ENCODE measurements at places on chromosomes 5 and 9.

DNA sequence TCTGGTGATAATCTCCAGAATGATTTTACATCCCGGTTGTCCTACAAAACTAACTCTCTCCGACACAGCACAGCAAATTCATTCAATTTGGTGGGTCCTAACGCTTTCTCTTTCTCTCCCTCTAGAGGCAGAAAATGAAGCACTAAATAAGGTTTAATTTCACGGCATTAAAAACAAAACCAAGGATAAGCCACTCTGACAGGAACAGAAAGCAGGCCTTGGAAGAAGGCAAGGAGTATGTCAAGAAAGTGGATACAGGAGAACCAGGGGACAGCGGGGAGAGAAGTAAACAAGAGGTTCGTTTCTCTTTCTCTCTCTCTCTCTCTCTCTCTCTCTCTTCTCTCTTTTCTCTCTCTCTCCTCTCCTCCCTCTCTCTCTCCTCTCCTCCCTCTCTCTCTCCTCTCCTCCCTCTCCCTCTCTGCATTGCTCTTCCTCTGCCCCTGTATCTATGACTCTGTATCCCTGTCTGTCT is 49.8 kb downstream of the EBF1 start:
- DNase-seq: no peak

DNA sequence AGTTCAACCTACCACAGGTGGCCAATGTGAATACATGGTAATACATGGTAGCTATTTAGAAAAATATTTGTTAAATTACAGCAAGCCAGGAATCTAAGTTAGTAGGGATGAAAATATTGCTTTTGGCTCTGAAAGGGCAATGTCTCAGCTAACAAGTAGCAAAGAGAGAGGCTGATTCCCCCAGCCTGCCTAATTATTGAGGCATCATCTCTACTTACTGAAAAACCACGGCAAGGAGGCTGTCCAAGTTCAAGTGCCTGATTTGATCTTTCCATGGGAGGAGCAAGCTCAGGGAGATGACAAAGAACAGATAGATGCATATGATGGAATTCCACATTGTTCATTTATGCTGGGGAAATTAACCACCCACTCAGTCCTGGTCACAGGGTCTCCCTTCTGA is 28.7 kb upstream of the UBTD2 start:
- DNase-seq: no peak

DNA sequence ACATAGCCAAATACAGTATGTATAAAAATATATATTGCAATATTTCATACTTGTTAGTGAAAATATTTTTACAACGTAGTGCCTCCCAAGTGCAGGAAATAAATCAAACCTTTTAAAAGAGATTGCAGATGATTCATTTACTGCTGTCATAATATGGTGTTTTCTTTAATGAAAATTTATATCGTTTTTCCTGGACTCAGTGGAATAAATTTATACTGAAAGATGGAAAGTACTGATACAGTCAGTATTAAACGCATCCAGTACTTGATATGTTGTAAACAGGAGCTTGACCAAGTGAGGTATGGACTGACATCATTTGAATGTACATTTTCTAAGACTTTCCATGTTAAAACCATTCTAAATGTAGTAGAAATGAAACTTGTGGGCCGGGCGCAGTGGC is 143.4 kb upstream of the ZNF608 start:
- DNase-seq: no peak

DNA sequence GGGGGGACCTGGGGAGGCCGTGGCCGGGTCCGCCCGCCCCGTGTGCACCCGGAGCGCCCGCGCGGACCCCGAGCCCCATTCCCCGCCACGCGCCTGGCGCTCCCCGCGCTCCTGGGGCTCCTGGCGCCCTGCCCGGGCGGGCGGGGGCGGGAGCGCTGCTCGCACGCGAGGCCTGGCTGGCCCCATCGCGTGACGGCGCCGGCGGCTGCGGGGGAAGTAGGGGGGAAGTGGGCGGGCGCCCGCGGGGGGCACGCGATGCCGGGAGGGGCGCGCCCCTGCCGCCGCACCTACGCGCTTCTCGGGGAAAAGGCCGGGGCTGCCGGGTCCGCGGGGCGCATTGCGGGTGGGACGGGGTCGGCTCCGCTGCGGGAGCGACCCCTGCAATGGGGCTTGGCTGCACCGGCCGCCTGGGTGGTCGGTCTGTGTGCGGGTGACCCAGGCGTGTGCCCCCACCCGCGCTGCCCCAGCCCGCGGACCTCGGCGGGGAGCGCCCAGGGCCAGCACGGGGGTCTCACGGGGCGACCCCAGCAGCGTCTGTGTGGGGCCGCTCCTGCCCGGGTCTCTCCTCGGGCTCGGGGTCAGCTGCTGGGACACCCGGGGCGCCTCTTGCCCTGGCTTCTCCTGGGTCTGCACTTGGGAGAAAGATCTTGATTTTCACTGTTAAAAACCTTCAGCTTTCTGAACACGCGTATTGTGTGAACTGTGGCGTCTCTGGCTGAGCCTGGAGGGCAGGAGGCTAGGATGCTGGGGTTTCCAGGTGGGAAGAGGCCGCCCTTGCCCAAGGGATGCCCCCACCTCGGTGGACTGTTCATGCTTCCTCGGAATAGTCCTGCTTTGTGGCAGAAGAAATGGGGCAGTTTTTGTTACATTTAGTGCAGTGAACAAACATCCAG is 52.4 kb downstream of the AHRR start:
- DNase-seq: peak; percentile 63

GRCh38 chr9:88979021-88979420 is 12.2 kb upstream of the S1PR3 start:
- no peak for DNase-seq

DNA sequence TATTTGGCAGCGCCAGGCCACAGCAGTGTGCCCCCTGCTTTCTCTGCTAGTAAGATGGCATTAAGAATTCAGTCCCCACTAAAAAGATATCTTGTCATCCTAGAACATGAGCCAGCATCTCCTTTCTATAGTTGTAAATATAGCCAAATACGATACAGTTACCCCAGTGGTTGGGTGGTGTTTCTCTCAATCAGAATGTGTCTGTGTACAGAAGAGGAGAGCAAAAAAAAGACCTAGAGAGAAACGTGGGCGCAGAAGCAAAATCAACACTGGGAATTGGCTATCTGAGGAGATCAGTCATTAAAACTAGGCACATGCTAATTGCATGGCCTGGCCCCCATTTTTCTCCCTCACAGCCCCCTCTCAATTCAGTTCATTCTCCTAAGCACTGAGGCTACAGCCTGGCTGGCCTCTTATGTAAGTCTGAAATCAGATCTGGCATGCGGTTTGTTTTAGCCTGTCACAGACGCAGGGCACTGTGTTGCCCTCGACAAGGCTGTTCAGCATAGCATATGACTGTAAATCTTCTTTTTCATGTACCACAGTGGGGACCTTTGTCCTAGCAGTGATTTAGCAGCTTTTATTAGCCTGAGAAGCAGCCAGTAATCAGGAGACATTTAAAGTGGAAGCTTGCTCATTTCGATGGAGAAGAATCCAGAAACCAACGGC is 57.8 kb downstream of the RORB start:
- no peak for DNase-seq

DNA sequence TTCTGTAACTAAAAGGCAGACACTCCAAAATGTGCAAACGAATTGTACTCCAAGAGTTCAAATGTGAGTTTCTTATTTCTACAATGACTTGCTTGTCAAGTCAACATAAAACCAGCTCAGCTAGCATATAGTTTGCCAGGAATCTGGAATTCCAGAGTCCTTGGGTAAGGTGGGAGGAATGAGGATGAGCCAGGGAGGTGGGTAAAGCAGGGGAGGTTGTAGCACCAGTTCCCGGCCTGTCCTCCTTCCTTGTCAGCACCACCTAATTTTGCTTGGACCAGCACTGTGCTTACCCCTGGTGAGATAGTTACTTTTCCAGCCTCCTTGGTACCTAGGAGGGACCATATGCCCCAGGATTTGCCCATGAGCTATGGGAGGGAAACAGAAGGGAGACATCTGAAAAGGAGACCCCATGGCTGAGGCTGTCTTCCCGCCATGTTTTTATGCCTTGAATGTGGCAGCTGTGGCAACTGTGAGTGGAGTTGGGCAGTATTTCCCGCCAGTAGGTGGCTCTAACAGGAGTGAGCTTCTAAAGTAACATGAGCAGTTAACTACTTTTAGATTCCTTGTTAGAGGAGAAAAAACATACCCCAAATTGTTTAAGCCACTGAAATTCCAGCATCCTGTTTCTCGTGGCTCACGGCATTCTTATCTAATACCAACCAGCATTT is 302.5 kb downstream of the TENT4A start:
- no peak for DNase-seq

- no peak for DNase-seq
Measured at GRCh38 chr9:82152181-82152580, 163.6 kb downstream of the SPATA31D1 start.

DNA sequence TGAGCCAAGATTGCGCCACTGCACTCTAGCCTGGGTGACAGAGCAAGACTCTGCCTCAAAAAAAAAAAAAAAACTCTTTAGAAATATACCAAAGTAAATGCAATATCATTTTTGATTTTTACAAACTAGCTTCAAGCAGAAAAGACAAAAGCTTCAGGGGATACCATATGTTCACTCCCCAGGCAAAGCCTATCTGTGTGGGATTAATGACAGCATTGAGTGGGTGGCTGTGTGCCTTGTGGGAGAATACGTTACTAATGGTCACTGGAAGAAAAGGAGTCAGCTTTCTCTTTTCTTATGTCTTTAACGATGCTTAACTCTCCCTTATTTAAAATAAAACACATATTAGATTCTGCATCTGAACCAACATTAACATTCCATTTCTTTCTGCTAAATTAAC is 1.9 kb downstream of the PCA3 start:
- no peak for DNase-seq

DNA sequence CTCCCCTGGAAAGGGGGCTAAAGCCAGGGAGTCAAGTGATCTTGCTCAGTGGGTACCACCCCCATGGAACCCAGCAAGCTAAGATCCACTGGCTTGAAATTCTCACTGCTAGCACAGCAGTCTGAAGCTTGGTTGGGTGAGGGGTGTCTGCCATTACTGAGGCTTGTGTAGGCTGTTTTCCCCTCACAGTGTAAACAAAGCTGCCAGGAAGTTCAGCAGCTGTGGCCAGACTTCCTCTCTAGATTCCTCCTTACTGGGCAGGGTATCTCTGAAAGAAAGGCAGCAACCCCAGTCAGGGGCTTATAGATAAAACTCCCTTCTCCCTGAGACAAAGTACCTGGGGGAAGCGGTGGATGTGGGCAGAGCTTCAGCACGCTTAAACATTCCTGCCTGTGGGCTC is 17.1 kb upstream of the EPB41L4A start:
- DNase-seq: no peak

GRCh38 chr9:120965344-120966012 is 38.9 kb upstream of the TRAF1 start:
- DNase-seq: no peak

GRCh38 chr9:70390933-70391341 is 23.5 kb downstream of the KLF9 start:
- no peak for DNase-seq

GRCh38 chr9:80502306-80502705 is 930.5 kb downstream of the TLE4 start:
- no peak for DNase-seq

DNA sequence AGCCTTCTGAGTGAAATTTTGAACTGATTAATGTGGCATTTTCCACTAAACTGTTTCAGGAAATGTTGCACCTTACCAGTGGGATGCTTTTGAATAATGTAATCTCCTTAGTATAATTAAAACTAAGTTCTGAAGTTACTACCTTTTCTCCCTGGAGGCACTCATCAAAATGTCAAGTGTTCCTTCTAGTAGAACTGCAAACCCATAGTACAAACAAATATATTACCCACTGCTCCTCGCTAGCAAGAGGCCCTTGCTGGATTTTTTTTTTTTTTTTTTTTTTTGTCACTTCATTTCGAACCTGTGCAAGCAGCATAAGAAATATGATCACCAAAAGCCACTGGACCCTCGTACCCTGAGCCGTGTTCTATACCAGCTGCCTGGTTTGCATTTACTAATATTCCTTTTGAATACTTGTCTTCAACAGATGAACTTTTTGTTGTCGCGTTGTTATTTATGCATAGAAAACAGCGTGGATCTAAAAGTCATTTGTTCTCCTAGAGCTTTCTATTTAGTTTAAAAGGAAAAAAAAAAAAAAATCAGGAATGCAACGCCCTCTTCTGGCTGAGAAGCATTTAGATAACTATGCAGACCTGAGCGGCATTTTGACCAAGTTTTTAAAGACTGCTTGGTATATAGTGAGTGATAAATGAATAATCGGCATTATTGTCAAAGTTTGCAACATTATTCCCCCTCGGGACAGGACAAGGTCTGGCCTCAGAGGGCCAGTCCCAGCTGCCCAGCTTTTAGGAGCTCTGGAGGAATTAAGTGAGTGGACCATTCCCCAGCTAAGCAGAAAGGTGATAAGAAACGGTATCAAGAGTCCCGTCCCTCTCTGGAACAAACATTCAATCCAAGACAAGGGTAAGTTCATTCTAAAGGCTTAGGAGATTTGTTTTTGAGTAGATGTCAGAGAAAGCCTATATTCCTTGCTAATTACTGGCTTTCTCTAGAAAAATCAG is 162.5 kb upstream of the KIF2A start:
- no peak for DNase-seq

DNA sequence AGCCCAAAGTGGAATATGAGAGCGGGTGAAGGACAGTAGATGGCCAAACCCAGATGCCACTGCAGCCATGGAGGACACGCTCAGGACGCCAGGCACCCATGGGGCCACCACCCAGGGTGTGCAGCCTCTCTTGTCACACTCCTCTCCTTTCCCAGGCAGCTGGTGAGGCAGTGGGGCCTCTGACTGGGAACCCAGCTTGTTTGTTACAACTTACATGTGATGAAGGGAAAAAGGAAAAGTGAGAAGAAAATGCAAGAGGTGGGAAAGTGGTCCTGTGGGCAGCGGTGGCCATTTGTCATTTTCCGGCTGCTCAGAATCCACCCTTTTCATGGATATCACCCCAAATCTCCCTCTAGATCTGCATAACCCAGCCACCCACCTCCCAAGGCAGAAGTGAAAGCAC is 62.7 kb upstream of the UNC5A start:
- no peak for DNase-seq

- DNase-seq: no peak
Measured at GRCh38 chr5:176590035-176590717, 19.8 kb downstream of the GPRIN1 start.

GRCh38 chr5:102807878-102808502 is 52.9 kb downstream of the PAM start:
- DNase-seq: no peak

Data from activated effector memory CD4-positive, alpha-beta T cell treated with Interleukin-2 at 50 U/mL for 16 hours (primary cell).